ENCODE measurements at places on chromosomes 6 and 20.

- no peak for DNase-seq
Measured at GRCh38 chr6:487956-488355, 96.4 kb downstream of the IRF4 start.

- no peak for DNase-seq
Measured at GRCh38 chr20:3208786-3209256, 477 bp upstream of the ITPA start.

DNA sequence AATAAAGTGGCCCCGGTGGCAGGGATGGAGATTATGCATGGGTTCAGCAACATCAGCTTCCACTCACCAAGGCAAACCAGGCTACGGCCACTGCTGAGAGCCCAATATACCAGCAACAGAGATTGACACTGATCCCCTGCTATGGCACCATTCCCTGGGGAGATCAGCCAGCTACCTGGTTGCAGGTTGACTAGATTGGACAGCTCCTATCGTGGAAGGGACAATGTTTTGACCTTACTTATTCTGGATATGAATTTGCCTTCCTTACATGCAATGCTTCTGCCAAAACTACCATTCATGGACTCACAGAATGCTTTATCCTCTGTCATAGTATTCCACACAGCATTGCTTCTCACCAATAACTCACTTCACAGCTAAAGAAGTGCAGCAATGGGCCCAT lies 174.8 kb upstream of the TNFAIP3 start:
- DNase-seq, result no peak

- DNase-seq, result no peak
Measured at GRCh38 chr6:1503811-1504210, 105.9 kb upstream of the FOXC1 start.

- DNase-seq, result no peak
Measured at GRCh38 chr6:156313037-156313436, 464.1 kb upstream of the ARID1B start.

DNA sequence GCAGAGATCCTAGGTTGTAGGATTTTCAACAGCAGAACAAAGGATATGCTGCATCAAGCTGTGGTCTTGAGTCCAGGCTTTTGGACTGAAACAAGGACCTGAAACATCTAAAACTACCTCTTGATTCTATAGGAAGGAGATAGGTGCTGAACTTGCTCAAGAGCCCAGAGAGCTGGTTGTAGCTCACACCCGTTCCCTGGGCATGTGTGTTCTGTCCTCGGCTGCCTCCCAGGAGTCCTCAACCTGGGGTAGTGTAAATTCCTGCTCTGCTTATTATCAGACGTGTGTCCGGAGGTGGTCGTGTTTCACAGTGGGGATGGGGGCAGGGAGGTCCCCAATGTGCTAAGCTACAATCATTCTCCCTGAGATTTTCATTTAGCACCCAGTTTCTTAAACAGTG lies 4.8 kb downstream of the NOP56 start:
- DNase-seq, result no peak

GRCh38 chr20:164618-165017 lies 7.4 kb downstream of the DEFB127 start:
- DNase-seq, result no peak

GRCh38 chr20:58760856-58761255 lies 68.3 kb downstream of the NPEPL1 start:
- no peak for DNase-seq

DNA sequence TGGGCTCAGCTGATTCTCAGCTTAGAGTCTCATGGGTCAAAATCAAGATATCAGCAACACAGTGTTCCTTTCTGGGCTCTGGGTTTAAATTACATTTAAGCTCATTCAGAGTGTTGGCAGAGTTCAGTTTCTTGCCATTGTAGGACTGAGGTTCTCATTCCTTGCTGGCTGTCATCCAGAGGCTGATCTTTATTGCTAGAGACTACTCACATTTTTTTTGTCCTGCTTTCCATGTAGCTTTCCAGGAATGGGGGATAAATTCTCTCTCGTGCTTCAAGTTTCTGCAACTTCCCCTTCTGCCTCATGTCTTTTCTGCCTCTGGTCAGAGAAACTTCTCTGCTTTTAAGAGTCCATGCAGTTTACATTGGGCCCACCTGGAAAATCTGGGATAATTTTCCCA lies 86.9 kb downstream of the RFX6 start:
- no peak for DNase-seq

- no peak for DNase-seq
Measured at GRCh38 chr6:34053721-34054120, 92.2 kb downstream of the GRM4 start.

GRCh38 chr20:49381558-49382493 lies 100.6 kb downstream of the KCNB1 start:
- DNase-seq, result peak; percentile 98

GRCh38 chr6:148945301-148946021 lies 198.6 kb downstream of the UST start:
- no peak for DNase-seq

GRCh38 chr20:35952480-35953386 lies 1.6 kb downstream of the SCAND1 start:
- DNase-seq, result peak; percentile 50

DNA sequence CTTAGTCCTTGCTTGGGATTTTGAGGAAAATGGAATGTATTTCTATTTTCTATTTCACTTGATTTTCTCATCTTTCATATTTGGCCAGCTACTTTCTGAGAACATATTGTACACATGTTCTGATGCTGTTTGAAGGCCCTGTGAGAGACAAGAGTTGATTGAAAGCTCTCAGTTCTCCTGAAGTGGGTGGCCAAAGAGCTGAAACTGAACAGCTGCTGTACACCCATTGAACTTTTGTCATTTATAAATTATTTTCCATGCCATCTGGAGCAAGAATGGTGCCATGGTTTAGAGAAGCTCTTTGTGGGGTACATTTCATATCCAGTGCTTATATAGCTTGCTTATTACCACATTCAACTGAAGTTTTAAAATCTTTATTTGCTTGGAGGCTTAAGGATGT lies 298.3 kb downstream of the PRL start:
- DNase-seq, result no peak

GRCh38 chr6:5173810-5174209 lies 86.9 kb downstream of the LYRM4 start:
- no peak for DNase-seq

DNA sequence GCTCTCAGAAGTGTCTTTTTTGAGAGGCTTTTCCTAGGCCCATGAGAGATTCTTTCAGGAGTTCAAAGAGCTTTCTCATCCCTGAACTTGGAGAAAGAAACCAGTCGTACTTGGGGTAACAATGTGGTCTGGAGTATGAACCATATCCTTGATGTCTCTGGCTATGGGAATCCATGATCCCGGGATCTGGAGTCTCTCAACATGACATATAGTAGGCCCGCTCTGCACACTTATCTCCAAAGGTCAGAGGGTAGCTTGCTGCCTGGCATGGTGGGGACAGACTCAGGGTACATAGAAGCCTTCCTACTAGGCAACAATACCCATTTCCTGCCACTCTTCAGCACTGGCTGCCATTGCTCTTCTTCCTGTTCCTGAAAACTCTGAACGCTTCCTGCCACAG lies 42.2 kb upstream of the NFATC2 start:
- DNase-seq, result no peak

GRCh38 chr6:157994125-157994795 lies 12.6 kb downstream of the SYNJ2 start:
- no peak for DNase-seq

DNA sequence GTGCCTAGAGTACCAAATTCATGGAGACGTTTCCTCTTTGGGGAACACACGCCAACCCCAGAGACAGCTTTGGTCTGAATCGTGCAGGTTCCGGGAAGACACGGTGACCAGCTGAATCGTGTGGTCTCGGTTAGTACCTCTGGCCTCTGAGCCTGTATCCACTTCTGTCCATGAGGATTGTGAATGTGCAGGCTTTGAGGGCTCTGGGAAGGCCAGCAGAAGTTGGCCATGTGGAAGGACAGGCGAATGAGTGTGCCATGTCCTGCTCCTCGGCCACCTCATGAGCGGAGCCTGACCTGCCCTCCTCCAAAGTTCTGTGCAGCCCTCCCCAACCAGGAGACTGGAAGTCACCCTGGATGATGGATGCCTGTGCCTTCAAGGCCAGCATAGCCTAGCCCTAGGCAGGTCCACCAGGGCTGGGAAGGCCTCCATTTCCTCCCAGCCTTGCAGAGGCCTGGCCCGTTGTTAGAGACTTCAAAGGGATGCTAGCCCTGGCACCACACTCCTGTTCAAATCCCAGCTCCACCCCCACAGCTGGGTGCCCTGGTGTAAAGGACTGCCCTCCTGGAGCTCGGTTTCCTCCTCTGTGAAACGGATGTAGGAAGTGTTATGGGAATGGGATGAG lies 1.7 kb upstream of the TMEM74B start:
- no peak for DNase-seq

- DNase-seq, result no peak
Measured at GRCh38 chr6:119076173-119076572, 2.3 kb downstream of the FAM184A start.

- DNase-seq, result no peak
Measured at GRCh38 chr6:40953486-40953885, 85.5 kb downstream of the UNC5CL start.

GRCh38 chr20:62629864-62630470 lies 12.3 kb upstream of the SLCO4A1 start:
- no peak for DNase-seq

- no peak for DNase-seq
Measured at GRCh38 chr20:31673943-31674463, 36.3 kb downstream of the COX4I2 start.

DNA sequence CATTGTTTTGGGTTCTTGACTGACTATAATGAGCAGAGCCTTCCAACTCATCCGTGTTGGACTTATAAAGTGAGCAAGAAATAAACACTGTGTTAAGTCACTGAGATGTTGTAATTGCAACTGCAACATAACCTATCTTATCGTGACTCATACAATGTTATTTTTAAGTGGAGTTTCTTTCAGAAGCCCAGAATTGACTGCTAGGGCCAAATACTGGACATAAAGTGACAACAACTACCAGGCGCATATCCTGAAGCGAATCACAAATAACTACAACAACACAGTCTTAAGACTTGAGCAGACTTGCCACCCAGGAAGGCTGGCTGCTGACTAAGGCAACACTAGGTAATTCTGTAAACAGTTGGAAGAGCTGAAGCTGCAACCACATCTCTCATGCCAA lies 326.6 kb downstream of the COL12A1 start:
- peak; percentile 65 for DNase-seq

DNA sequence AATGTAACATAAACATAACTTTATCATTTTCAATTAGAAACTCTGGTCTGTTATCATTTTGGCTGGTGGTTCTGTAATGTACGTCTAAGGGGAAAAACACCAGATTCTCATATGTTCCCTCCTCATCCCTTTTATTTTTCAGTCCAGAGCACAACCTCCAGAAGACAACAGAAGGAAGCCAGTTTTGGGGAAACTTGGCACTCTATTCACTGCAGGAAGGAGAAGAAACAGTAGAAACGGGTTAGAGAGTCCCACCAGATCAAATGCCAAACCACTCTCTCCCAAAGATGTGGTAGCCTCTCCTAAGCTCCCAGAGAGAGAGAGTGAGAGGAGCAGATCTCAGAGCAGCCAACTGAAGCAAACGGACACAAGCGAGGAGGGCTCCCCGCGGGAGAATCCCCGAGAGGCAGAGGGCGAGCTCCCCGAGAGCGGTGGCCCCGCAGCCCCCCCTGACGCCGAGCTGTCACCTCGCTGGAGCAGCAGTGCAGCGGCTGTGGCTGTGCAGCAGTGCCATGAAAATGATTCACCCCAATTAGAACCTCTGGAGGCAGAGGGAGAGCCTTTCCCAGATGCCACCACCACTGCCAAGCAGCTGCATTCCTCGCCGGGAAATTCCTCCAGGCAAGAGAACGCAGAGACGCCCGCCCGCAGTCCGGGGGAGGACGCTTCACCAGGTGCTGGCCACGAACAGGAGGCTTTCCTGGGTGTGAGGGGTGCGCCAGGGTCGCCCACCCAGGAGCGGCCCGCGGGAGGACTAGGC lies 117.8 kb downstream of the RTN4IP1 start:
- peak; percentile 60 for DNase-seq

- no peak for DNase-seq
Measured at GRCh38 chr20:57166568-57167291, 99.7 kb downstream of the BMP7 start.

- DNase-seq, result no peak
Measured at GRCh38 chr6:121726596-121726995, 291.1 kb downstream of the GJA1 start.

DNA sequence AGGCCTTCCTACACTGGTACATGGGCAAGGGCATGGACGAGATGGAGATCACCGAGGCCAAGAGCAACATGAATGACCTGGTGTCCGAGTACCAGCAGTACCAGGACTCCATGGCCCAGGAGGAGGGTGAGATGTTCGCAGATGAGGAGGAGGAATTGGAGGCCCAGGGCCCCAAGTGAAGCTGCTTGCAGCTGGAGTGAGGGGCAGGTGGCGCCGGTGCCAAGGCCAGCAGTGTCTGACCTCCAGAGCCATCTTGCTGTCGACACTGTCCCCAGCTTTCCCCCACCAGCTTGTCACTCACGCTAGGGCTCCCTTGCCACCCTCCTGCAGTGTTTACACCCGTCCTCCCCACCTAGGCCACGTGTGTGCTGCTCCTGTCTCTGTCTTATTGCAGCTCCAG lies 12.2 kb downstream of the GABRR2 start:
- no peak for DNase-seq

- DNase-seq, result no peak
Measured at GRCh38 chr6:168097221-168097620, 18.2 kb upstream of the FRMD1 start.

GRCh38 chr6:37039958-37040357 lies 34.5 kb downstream of the FGD2 start:
- DNase-seq, result no peak

GRCh38 chr6:17064975-17065374 lies 36.9 kb upstream of the STMND1 start:
- DNase-seq, result no peak

- no peak for DNase-seq
Measured at GRCh38 chr20:34988191-34988540, 32.5 kb downstream of the MYH7B start.

- DNase-seq, result no peak
Measured at GRCh38 chr6:117559299-117559698, 43.0 kb downstream of the GOPC start.

- no peak for DNase-seq
Measured at GRCh38 chr6:18293076-18293904, 29.0 kb upstream of the DEK start.

- DNase-seq, result no peak
Measured at GRCh38 chr6:149876241-149876933, 12.2 kb upstream of the LRP11 start.

DNA sequence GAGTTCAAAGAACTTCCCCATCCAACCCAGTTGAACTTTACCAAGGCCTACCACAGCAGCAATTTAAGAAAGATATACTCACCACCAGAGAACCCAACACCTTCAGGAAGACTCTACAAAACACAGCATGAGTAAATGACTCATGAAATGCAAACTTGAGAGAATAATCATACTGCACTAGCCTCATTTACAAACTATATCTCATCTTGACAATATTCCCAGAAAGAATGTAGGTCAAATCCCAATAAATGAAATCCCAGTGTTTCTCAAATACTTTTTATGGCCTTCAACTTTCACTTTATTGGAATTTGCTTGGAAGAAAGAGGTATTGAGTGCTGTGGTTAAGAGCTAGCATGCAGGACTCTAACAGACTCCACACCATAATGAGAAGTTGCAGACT lies 60.0 kb downstream of the FYN start:
- no peak for DNase-seq

Measured in RWPE1 (cell line).